Activated T-helper 1 cell treated with anti-CD3 and anti-CD28 coated beads, Interleukin-2, amount 50 U/mL, for 16 hours (primary cell): ENCODE measurements at places on chromosomes 5 and 9.

DNA sequence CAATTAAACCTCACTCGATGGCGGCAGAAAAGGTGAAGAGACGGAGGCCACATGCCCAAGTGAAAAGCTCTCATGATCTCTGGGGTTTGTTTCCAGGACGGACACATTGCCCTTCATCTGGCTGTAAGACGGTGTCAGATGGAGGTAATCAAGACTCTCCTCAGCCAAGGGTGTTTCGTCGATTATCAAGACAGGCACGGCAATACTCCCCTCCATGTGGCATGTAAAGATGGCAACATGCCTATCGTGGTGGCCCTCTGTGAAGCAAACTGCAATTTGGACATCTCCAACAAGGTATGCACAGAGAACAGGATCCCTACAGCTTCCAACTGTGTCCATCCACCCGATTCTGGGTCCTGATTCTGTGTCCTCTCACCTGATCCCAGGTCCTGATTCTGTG lies 74.5 kb upstream of the CTSL start:
- DNase-seq, result no peak

DNA sequence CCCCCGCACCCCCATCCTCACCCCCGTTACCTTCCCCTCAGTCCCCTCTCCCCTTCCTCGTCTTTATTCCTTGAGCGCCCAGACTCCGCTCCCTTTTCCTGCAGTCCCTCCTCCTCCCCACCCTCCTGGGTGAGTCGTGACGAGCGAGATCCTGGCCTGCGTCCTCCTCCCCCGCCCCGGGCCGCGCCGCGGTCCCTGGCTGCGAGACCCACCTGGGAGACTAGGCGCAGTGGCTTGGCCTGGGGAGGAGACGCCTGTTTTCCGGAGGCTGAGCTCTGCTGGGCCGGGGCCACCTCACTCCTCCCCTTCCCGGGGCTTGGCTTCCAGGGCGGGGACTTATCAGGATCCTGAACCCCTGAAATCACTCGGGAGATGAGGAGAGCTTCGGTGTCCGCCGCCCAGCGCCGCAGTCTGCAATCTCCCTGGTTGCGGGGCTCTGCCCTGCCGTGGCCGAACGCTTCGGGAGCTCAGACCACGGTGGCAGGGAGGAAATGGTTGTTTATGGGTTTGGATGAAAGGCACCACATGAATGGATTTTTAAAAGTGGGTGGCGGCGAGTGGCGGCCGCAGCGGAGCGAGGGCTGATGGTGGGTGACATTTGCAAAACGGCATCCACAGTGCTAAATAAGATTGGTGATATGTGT lies 984 bp downstream of the STXBP1 start:
- peak; percentile 8 for DNase-seq

GRCh38 chr9:87039809-87040392 lies 92.6 kb upstream of the GAS1 start:
- no peak for DNase-seq

- DNase-seq, result no peak
These were observed 1034.4 kb downstream of the CDH9 start for GRCh38 chr5:26003966-26004365.

GRCh38 chr9:129259375-129259774 lies 81.3 kb upstream of the IER5L start:
- no peak for DNase-seq

DNA sequence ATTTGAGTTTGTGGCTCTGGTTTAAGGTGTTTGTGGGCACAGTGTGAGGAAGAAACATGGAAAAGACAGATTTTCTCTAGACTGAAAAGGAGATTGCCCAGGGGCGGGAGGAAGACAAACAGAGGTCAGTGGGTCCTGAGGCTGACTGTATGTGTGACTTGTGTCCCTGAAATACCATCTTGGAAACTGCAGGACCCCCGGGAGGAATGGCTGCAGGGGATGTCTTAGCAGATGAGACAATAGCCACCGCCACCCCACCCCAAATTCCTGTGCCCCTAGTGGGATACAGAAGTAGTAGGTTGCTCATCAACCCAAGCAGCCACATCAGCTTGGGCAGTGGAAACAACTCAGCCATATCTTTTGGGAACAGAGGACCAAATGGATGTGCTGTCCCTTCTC lies 1.7 kb upstream of the PSAT1 start:
- no peak for DNase-seq

GRCh38 chr5:43425983-43426382 lies 13.8 kb upstream of the CCL28 start:
- DNase-seq, result no peak

GRCh38 chr9:61673664-61674381 lies 484.0 kb downstream of the SPATA31A7 start:
- DNase-seq, result no peak

- no peak for DNase-seq
These were observed 257.7 kb upstream of the KLF9 start for GRCh38 chr9:70672161-70672649.

DNA sequence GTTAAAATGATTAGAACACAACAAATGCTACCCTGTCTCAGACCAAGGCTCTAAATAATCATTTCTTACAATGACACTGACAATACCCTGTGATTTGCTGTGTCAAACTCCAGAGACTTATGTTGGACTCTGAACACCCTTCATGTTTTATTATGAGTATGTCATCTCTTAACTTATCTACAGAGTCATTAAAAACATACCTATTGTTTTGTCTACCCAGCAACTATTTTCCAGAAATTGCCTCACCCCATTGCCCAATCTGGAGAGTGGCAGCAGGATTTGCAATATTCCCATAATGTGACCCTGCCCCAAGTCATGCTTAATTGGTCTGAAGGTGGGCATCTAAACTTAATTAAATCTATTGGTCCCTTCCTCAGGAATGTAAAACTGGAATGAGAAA lies 23.0 kb upstream of the KIF2A start:
- DNase-seq, result no peak

DNA sequence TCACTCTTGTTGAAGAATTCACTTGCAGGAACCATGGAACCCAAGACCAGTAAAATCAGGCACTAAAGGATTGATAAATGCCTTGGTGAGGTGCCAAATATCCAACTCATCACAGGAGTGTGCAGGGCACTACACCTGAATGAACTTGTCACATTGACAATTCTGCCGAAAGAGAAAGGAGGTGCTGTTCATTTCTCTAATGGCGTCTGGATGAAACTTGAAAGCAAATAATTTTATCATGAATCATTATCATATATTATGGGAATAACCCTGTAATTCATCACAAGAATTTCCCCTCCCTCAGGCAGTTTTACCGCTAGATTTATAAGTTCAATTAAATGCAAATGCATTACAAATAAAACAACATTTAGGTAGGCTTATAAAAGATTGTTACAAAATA lies 360.0 kb downstream of the GLIS3 start:
- no peak for DNase-seq

- no peak for DNase-seq
These were observed 61.3 kb downstream of the TTLL11 start for GRCh38 chr9:122031776-122032175.

DNA sequence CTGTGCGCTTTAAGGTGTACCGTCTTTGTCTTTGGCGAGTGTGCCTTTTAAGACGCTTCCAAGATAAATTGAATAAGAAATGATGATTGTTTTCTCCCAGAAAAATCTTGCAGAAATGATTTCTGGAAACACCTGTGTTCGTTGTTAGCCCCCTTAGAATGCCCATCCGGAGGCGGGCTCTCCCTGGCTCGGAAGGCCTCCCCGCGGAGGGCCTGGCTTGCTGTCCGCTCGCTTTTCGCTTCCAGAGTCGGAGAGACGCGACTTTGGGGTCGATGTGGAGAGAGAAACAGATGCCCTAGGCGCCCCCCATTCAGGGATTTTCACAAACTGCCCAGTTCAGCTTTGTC lies 23.9 kb downstream of the LECT2 start:
- DNase-seq, result no peak

GRCh38 chr9:86349271-86349670 lies 4.9 kb downstream of the TUT7 start:
- DNase-seq, result no peak

GRCh38 chr9:91042541-91042940 lies 240.9 kb downstream of the SYK start:
- DNase-seq, result no peak

GRCh38 chr9:68648971-68649370 lies 56.1 kb upstream of the PIP5K1B start:
- DNase-seq, result no peak

DNA sequence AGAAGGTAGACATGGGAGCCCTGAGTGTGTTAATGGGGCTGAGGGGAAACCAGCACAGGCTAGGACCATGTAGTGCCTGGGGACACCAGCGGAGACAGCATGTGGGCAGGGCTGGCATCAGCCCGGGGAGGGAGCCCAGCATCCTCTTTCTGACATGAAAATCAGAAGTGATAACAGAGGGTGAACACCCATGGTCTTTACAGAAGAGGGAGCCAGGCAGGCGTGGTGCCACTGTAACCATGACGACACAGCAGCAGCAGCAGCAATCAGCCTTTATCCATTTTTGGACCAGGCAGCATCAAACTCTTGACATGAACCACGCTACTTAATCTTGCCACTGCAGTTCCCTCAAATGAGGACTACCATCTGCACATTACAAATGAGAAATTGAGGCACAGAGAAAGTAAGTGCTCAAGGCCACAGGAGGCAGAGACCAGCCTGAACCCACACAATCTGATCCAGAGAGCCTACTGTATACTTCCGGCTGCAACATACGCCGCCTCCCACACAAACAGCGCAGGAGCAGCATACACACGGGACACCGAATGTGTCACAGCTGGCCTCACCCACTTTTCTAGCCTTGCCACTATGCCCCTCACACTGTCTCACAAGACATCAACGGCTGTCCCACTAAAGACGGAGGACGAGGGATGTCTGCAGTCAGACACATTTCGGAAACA lies 23.8 kb downstream of the CAMSAP1 start:
- no peak for DNase-seq

DNA sequence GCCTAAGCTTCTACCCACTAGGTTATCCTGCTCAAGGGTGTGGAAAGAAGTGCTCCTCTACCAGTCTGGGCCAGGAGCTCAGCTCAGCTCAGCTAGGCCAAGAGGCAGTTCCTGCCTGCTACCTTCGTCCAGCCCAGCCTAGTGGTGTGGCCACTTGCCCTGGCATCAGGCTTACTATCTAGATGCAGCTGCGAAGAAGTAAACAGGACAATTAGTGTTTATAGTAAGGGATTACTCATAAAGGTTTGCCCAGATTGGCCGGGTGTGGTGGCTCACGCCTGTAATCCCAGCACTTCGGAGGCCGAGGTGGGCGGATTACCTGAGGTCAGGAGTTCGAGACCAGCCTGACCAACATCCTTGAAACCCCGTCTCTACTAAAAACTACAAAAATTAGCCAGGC lies 12.8 kb upstream of the SPATA24 start:
- DNase-seq, result no peak

- no peak for DNase-seq
These were observed 27.2 kb upstream of the TNFSF8 start for GRCh38 chr9:114957558-114957957.

- no peak for DNase-seq
These were observed 25.2 kb downstream of the TMEM252 start for GRCh38 chr9:68515326-68516017.

DNA sequence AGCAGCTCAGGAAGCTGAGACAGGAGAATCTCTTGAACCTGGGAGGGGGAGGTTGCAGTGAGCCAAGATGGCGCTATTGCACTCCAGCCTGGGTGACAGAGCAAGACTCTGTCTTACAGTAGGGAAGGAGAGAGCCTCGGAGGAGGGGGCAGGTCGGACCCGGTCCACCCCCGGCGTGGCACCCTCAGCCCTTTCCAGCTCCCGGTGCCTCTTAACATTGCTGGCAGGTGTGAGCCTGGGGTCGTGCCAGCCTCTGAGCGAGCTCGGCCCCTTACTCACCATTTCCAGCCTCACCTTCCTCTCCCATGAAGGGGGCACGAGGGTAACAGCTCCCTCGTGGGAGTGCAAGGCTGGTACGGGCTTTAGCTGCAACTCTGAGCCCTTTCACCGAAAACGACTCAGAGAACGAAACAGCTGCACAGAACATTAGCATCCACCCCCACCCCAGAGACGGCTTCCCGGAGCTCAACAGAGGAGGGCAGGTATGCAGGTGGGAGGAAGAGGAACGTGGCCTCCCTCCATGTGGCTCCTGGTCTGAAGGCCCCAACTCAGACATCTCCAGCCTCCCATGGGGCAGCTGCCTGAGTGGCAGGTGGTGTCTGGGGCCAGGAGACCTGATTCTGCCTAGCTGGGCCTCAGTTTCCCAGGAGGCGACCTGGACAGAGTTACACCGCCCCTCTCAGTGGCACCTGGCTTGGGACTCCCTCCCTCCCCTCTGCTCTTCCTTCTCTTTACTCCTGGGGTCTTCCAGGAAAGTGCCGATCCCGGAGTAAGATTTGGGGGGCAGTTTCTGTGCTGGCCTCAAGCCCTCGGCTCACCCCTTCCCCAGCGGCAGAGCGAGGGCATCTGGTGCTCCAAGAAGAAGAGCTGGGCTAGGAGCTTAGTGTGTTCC lies 28.5 kb upstream of the ABO start:
- no peak for DNase-seq

- no peak for DNase-seq
These were observed 20.4 kb upstream of the BRD3 start for GRCh38 chr9:134088063-134088725.

DNA sequence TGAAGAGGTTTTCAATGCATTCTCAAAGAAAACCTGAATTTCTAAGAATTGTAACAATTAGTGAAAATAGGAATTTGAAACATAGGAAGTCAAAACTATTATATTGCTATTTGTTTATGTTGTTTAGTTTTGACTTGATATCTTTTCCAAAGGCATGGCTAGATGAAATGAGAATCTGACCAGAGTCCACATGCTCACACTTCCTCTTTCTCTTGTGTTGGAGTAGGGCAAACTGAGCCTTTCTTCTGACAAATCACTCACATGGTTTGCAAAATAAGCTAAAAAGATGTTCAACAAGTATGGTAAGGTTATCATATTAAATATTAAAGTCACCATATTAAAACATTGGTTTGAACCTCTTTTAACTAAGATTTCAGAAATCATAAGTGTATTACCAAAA lies 512.6 kb downstream of the ISL1 start:
- DNase-seq, result no peak

DNA sequence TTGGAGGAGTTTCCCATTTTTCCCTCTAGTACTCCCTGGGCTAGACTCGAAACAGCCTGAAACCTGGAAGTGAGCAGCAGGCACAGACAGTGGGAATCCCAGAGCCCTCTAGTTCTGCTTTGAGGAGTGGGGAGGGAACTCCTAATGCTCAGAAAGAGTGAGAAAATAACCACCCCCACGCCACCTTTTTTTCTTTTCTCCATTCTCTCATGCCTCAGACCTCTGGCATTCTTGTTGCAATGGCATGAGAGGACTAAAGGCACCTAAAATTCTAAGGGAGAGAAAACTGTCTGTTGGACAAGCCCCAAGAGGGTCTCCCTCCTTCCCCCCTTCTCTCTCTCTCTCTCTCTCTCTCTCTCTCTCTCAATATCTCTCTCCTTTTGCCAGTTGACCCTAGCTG lies 15.1 kb upstream of the IRF1 start:
- DNase-seq, result no peak

DNA sequence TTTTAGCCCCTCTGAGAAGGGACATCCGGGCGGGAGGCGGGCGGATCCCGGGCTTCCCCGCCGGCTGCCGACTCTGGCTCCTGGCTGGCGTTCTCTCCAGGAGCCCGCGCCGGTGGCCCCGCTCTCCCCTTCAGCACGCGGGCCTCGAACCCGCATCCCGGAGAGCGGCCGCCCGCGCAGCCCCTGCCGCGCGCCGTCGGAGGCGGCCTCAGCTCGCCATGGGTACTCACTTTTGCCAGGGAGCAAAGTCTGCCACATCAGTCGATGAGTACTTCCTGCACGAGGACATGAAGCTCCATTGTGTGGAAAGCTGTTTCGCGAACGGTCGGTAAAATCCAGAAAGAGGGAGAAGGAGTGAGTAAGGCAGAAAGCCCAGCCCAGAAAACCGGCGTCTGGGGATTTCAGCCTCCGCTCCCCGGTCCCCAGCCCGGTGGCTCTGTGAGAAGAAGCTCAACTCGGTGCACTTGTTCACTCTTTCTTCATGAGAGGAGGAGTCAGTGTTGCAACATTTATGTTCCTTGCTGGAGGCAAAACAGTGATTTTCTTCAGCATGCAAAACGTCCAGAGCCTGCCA lies at the start of gene PRLR:
Gene PRLR, minus strand, starts transcription at position 450 of the 574 bp plus-strand sequence. CDS start 140,867 bp downstream, outside the sequence.
- DNase-seq, result no peak
